Occipital lobe (tissue), 3 donors: ENCODE measurements at places on chromosomes 7 and 10. TPM values are rescaled to one million over a fixed set of nuclear protein-coding genes. Genes with fewer than 3 reads are reported as not detected.

DNA sequence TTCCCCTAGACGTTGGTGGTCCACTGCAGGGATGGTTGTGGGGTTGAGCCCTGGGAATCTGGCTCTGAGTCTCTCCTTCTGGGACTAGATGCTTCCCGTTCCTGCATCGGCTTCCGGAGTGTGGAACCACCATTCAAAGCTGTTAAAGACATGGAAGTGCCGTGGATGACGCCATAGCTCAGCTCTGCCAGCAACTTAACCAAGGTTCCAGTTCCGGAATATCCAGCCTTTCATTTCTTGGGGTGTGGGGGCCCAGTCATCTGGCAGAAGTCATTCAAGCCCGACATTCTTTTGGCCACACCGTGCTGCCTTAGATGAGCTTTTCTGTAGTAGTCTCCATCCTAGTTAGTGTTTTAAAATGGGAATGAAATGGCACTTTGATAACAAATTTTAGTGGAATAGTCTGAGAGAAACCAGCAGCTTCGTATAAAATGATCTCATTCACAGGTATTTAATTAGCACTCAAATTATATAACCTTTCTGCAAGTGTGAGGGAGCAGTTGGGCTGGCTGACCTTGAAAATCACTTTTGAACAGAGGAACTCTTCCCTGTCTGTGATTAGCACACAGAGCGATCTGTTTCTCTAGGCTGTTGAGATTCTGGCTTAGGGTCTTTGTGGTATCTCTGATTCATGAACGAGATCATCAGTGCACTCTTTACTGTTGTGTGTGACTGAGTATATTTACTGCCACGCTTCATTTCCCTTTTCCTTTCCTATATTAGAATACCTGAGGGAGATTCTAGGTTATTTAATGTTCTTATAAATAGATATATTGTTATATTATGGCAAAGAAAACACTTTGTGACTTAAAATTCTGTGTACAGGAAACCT is 19.9 kb downstream of the LMTK2 start:
- DNase-seq, result no peak

- DNase-seq, result no peak
Observed at GRCh38 chr7:123260428-123260960, 60.7 kb upstream of the SLC13A1 start.

DNA sequence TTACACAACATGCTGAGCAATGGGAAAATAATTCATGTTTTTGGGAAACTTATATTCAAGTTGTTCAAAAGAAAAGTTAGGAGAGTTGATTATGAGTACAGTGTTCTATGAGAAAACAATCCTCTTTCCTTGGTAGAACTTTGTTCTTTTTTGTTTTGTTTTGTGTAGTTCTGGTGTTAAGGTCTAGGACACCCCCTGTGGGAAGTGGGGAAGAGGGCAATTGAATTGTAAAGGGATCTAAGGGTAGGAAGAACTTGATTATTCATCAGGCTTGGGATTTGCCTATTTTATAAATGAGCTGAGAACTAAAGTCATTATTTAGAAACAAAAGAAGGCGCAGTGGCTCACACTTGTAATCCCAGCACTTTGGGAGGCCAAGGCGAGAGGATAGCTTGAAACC is 25.9 kb upstream of the CDK13 start:
- no peak for DNase-seq

DNA sequence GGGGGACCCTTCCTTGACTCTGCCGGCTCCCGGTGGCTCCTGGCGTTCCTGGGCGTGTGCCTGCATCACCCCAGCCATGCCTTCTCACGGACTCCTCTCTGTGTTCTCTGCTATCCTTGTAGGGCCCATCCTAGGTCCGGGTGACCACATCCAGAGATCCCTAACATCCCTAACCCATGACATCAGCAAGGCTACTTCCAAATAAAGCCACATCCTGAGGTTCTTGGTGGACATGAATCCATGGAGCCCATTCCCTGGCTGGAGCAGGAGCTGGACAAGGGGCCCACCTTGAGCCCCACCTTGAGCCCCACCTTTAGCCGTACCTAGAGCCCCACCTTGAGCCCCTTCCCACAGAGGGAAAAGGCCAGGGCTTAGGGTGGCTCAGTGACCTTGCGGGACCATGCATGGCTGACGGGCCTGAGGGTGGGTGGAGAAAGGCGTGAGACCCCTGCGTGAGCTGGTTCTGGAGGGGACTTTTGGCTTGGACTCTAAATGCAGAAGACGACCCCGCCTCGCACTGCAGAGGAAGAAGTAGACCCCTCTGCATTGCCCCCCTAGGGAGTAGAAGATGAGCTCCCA is 58.5 kb upstream of the INPP5A start:
- DNase-seq, result no peak

DNA sequence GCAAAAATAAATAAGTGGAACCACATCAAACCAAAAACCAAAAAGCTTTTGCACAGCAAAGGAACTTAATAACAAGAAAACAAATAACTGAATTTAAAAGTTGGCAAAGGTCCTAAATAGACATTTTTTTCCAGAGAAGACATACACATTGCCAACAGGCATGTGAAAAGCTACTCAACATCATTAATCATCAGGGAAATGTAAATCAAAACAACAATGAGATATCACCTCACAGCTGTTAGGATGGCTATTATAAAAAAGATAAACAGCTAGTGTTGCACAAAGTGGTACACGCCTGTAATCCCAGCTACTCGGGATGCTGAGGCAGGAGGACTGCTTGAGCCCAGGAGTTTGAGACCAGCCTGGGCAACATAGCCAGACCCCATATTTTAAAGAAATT is 2.2 kb upstream of the SUN3 start:
- DNase-seq, result no peak

- peak; percentile 36 for DNase-seq
Observed at GRCh38 chr10:80154978-80155695, 22.6 kb downstream of the PLAC9 start.

- DNase-seq, result no peak
Observed at GRCh38 chr7:92092210-92092609, 42.1 kb downstream of the CYP51A1 start.

DNA sequence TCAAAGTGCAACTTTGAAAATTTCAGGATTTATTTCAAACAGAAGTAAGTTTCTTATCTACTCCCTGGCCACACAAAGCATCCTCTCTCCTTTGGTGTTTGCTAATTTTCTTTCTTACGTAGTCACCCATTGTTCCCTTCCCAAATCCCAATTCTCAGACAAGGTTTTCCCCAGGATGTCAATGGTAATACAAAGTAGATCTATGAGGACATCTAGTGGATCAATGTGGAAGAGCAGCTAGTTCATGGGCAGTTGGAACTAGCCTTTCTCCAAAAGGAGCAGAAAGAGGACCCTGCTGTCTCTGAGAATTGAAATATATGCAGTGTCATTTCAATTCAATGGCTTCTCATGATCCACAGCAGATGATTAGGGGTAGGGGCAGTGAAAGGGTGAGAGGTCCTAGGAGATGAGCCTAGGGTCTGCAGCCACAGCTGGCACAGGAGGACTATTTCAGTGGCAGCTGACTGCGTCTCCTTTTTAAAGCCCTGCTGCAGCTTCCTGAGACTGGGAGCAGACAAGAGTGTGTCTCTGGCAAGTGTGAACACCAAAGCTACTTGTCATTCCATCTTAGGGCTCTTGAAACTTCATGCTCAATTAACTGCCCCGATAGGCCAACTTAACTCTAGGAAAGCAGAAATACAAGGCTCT is 632.6 kb downstream of the KCNMA1 start:
- DNase-seq, result no peak

DNA sequence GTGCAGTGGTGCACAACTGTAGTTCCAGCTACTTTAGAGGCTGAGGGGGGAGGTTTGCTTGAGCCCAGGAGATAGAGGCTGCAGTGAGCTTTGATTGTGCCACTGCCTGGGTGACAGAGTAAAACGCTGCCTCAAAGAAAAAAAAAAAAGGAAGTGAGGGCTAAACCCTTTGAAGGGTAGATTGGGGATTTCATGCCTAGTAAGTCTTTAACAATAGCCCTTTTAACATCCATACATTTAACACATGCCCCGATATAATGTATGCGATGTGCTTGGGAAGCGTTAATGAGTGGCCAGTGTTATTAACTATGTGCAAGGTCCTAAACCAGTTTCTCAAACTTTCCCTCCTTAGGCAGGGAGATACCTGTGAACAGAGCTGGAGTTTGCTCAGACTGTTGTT is 229.2 kb upstream of the HPS1 start:
- no peak for DNase-seq

DNA sequence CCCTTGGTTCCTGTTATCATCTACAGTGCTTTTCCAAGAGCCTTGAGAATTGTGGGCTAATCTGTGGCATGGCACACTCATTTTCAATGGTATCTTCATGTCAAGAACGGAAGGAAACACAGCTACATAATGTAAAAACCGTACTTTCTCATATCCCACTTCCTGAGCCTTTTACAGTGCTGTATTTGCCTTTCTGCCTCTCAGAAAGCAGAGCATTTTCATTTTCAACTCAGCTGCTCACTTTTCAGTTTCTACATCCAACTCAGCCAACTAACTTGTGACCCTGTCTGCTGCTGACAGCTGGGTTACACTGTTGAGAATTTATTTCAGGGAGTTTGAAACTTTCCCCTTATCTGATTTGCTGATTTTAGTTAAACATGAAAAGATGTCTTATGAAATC is 875.8 kb upstream of the KCND2 start:
- DNase-seq, result no peak

DNA sequence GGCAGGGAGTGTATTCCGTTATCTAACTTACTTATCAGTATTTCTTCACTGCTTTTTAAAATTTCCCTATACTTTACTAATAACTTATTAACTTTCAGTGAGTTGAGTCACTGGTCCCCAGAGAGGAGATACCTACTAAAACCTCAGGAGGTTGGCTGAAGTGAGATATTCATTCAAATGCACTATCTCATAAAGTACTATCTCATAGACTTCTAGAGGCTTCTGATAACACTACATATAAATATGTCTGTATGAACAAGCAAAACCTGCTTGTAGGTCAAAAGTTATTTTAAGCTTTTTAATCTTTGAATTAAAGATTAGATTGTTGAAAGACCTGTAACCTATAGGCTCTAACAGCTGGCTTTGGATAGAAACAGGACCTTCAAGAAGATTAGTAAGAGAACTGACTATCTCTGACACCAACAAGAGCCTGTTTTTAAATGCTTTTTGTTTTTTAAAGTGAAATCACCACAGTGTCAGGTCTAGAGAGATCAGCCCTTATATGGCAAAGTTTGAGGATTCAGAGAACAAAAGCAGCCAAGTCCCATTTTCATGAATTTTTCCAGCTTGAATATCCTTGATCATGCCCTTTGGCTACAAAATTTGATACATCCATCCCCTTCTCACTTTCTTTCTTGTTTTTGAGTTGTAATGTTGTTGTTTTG is 242.2 kb downstream of the ARL4A start:
- no peak for DNase-seq

- DNase-seq, result no peak
Observed at GRCh38 chr7:31872545-31873370, 185.7 kb downstream of the PPP1R17 start.

DNA sequence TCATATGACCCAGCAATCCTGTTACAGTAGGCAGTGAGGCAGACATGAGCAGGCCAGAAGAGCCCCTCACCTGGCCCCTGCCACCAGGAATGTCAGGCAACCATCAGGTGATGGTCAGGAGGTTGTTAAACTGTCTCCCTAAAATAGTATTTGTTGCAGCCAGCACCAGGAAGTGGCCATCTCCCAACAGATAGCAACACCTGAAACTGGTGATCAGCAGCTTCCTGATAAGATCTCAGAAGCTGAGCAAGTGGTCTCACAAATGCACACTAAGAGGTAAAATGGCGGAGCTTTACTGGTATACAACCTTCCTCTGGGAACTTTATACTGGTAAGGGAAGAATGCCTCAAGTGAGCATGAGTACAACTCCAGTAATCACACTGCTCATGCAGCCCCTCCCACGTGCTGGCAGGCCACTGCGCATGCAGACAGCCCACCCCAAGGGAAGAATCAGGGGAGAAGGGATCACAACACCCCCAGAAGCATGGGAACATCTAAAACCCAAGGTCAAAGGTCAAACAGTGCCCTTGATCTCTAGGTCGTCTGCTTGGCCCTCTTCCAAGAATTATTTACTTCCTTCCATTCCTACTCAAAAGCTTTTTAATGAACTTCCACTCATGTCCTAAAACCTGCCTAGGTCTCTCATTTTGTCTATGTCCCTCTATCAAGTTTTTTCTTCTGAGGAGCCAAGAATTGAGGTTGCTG is 133.5 kb downstream of the DOCK4 start:
- DNase-seq, result no peak

DNA sequence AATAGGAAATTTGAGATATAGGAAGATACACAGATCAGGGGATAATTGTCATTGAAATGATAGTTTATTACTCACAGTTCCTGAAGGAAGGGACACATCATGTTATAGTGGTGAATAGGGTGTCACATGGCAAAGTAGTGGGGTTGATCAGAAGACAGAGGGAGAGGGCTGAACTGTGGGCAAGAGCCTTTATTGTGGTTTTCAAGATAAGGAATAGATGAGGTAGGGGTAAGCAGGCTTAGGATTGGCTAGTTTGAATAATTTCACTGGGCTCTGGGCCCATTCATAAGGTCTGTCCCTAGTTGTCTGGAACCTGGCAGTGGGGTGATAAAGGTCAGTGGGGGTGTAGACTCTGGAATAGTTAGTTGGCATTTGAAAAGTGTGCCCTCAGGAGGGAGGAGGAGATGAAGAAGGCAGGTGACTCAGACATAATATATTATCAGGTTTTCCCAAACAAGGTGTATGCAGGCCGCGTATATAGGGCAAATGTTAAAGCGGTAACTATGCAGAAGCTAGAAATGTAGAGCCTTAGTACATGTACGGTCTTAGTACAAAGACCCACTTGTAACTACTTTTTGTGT is 18.5 kb downstream of the FGL2 start:
- no peak for DNase-seq

DNA sequence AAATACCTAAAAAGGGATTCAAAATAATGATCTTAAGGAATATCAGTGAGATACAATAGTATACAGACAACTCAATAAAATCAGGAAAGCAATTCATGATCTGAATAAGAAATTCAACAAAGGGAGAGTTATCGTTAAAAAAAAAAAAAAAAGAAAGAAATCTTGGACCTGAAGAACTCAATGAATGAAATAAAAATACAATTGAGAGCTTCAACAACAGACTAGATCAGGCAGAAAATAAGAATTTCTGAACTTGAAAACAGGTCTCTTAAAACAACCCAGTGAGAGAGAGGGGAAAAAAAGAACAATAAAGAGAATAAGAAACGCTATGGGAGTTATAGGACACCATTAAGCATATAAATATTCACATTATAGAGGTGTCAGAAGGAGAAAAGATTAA is 72.0 kb upstream of the MACROH2A2 start:
- DNase-seq, result no peak

DNA sequence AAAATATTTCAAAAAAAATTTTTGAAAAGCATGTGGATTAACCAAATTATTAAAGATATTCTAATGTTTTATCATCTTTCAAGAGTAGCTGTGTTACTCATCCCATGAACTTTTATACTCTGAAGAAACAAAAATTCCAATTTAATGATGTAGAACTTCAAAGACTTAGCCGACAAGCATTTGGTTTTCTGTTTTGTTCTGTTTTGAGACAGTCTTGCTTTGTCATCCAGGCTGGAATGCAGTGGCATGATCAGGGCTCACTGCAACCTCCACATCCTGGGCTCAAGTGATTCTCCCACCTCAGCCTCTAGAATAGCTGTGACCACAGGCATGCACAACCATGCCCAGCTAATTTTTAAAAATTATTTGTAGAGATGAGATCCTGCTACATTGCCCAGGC is 17.8 kb upstream of the LCOR start:
- DNase-seq, result no peak

GRCh38 chr10:116948530-116948870 is 56.5 kb downstream of the SHTN1 start:
- no peak for DNase-seq

- DNase-seq, result no peak
Observed at GRCh38 chr10:104322416-104322782, 15.9 kb downstream of the ITPRIP start.

The PIK3CG gene
- total RNA-seq, result 3.3 TPM

The LFNG gene
- 8.7 TPM for total RNA-seq

The VENTX gene
- total RNA-seq, result not detected

The TMEM140 gene
- 0.62 TPM for total RNA-seq

The SDK1 gene
- total RNA-seq, result 7.0 TPM
